B cell (primary cell): ENCODE measurements at places on chromosomes 13 and 19. TPM values are rescaled to one million over a fixed set of nuclear protein-coding genes. Genes with fewer than 3 reads are reported as not detected.

Gene RAB20
- 4.6 and 5.1 TPM in 2 replicates for total RNA-seq

Gene CRX
- 0.07 TPM in 1 of 2 replicates, not detected in the other for total RNA-seq

Gene WASF3
- total RNA-seq, result 0.34 and 0.89 TPM in 2 replicates

Gene FXYD3
- not detected in 2 replicates for total RNA-seq

GRCh38 chr19:15374796-15375440, 4.7 kb downstream of the AKAP8 start:
- no peak for DNase-seq

DNA sequence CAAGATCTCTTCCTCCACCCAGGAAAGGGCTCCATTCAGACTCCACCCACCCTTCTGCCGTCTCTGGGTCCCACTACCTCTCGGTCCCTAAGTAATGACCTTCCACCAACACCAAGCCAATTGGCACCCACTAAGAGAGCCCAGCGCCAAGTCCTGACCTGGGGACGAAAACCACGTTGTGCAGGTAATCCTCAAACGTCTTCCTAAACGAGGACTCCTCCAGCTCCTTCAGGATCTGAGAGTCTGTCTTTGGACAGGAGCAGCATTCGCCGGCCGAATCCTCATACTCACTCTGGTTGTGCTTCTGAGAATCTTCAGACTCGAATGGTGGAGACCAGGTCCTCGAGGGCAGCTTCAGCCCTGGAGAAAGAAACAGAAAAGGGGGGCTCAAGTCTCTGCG, 83.1 kb downstream of the ZNF557 start:
- no peak for DNase-seq
